ENCODE measurements at places on chromosomes 3 and 15.

- no peak for DNase-seq
Observed at GRCh38 chr3:125059488-125060245, 3.9 kb upstream of the HEG1 start.

GRCh38 chr3:40096661-40097111 lies 212.8 kb upstream of the EIF1B start:
- no peak for DNase-seq

GRCh38 chr3:28612232-28612631 lies 263.6 kb upstream of the AZI2 start:
- DNase-seq, result no peak

DNA sequence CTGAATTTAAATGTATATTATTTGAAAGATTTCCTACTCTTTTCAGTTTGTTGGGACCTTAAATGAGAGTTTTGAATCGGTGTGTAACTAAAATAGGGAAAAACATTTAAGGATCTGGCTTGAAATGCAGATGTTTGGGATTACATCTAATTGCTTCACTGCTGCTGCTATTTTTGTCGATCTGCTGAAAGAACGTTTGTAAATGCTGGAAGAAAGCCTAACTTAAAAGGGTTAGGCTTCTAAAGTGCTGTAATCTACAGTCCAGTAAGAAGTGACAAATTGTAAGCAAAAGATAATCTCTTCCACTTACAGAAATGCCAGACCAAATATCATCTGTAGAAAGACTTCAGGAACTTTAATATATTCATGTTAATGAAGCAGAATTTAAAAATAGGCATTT lies 691.6 kb downstream of the ZNF385D start:
- no peak for DNase-seq

DNA sequence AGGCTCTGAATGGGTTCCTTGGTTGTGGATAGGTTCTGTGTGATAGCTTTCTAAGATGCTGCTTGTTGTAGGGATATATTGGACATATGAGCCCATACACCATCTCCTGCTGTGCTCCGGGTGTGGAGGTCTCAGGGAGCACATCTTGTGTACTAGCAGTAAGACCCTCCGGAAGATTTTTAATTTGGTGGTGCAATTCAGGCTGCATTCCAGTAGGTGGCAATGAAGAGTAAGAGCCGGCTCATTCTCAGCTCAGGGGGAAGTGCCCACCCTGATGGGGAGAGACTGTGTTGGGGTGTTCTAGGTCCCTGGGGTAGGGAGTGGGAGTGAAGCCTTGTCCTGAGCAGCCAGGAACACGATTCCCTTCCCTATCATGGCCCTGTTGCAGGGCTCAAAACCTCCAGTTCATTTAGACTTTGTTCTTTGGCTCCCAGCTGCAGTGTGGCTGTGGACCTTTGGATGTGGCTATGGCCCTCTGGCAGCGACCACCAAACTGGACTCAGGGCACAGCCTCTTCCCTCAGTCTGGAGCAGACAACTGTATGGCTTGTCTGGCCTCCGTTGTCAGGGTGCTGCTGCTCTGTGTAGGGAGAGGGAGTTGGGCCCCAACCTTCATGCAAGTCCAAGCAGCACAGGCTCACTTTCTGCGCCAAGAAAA lies 104.7 kb downstream of the UNC13C start:
- no peak for DNase-seq

DNA sequence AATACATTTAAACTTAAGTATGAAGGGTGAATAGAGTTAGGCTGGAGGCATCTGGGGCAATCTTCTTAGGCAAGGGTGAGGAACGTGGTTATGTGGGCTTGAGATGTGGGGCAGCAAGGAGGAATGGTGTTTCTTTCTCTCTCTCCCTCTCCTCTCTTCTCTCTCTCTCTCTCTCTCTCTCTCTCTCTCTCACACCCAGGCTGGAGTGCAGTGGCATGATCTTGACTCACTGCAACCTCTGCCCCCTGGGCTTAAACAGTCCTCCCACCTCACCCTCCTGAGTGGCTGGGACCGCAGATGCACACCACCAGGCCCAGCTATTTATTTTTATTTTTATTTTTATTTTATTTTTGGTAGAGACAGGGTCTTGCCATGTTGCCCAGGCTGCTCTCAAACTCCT lies 4.0 kb upstream of the MGA start:
- DNase-seq, result no peak

GRCh38 chr3:13236557-13237173 lies 163.4 kb upstream of the IQSEC1 start:
- DNase-seq, result no peak

- no peak for DNase-seq
Observed at GRCh38 chr3:89690646-89691045, 583.2 kb downstream of the EPHA3 start.

GRCh38 chr15:22806156-22806555 lies 19.7 kb downstream of the NIPA1 start:
- DNase-seq, result no peak

- no peak for DNase-seq
Observed at GRCh38 chr15:59993950-59994401, 10.1 kb upstream of the FOXB1 start.

- no peak for DNase-seq
Observed at GRCh38 chr3:174884776-174885568, 25.8 kb downstream of the NAALADL2 start.

DNA sequence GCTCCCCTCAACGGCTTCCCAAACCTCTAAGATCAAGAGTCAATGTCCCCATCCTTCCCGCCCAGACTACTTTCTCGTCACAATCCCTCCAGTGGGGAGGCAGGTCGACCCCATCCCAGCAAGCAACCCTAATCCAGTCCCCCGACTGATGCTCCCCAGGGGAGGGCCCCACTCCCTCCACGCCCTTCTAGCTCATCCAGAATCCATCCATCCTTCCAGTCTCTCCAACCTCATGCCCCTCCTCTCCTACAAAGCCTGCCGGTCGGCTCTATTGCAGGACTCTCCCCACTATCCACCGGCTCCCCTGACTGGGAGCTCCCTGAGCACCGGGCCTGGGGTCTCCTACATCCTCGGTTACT lies 1.3 kb downstream of the ADAMTS7 start:
- no peak for DNase-seq

GRCh38 chr3:119630128-119630879 lies 30.1 kb downstream of the POPDC2 start:
- no peak for DNase-seq

DNA sequence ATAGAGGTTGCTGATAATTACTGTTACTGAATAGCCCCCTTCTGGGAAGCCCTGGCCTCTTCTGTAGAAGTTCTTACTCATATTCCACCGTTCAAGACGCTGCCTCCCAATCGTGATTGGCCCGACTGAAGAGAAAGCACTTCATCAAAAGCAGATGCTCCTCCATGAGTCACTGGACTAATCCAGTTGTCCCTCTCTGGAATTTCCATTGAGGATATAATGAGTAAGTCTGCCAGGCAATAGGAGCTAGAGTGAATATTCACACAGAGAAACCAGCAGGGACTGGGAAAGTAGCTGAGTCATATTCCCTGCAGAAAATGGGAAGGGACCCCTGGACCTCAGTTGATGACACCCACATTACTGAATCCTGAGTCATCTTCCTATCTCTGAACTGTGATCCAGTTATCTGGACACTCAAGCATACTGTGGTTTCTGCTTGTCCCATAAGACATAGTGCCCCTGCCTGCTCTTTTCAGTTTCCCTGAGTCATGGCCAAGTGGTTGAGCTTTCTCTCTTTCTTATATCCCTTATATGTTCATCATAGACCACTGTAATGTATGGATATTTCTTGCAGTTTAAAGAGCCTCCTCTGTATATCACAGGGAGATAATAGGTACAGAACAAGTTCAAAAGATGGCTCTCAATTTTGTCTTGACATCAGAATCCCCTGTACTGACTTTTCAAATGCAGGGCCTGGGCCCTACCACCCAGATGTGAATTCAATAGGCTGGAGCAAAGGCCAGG lies 151.2 kb upstream of the CDIN1 start:
- no peak for DNase-seq

DNA sequence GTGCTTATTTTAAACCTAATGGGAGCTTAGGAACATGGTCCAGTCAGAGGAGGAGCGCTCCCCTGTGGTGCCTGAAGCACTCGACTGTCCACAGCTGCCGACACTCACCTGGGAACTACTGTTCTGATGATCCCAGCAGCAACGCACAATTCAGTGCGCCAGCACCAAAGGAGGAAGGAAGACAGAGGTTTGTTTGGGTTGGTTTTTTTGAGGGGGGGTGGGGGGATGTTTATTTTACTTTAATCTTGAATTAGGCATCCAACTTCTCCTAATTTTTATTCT lies 48.8 kb upstream of the VGLL4 start:
- no peak for DNase-seq

- no peak for DNase-seq
Observed at GRCh38 chr3:17707813-17708543, 34.5 kb downstream of the TBC1D5 start.

DNA sequence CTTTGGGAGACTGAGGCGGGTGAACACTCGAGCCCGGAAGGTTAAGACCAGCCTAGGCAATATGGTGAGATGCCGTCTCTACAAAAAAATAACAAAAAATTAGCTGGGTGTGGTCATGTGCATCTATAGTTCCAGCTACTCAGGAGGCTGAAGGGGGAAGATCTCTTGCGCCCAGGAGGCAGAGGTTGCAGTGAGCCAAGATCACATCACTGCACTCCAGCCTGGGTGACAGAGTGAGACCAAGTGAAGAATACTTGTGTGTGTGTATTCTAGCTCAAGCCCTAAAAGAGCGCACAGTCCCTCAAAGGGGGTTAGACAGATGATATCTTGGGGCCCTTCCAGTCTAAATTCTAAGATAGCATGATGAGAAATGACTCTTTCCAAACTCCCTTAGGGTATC lies 23.7 kb downstream of the DAPK2 start:
- no peak for DNase-seq

GRCh38 chr3:52321481-52321880 lies 5.4 kb downstream of the DNAH1 start:
- no peak for DNase-seq

DNA sequence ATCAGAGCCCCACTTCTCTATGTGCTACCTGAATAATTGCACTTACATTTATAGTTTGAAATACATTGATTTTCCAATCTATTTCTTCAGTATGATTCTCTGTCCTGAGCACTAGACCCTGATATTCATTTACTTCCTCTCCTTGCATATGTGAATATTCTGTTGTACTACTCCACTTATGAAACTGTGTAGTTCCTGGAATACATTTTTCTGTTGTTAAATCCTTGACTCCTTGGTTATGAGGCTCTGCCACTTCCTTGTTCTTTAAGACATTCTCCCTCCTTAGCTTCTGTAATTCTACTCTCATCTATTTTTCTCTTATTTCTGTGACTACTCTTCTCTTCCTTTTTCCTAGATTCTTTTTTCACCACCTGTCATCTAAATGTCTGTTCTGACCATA lies 12.9 kb upstream of the MGA start:
- no peak for DNase-seq

DNA sequence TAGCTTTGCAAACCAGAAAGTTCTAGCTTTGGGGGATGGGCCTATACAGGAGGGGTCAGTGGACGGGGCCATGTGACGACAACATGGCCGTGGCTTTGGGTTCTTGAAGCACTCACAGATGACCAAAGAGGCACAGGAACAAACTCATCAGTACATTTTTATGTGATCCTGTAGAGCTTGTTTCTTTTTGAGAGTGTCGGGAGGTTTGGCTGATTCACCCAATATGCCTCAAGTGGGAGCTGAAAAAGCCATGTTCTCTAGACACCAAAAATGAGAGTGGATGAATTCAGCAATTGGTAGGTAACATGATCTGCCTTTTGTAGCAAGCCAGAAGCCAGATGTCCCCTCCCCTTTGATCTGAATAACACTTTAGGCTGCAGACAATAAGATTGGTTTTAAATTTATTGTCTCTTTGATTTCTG lies 30.1 kb downstream of the GREM1 start:
- no peak for DNase-seq

DNA sequence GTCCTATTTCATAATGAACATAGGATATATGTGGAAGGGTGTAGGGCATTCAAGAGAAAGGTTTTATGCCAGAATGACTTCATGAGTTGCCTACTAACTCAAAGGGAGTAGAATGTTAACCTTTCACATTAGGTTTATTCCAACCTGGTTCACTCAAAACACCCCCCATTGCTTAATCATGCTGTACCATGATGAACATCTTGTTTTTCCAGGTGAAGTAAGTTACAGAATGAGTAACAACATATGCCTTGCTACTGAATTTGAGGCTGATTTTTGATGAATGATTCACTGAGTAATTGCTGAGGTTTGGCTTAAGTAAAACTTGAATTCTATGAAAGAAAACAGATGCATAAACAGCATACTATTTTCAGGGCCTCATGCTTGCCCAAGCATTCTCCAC lies 5.9 kb upstream of the CLDN16 start:
- no peak for DNase-seq

- DNase-seq, result no peak
Observed at GRCh38 chr15:85943151-85943550, 136.5 kb upstream of the AGBL1 start.

- no peak for DNase-seq
Observed at GRCh38 chr3:134235577-134236076, 15.0 kb downstream of the RYK start.

GRCh38 chr15:43211224-43211735 lies 9.5 kb downstream of the EPB42 start:
- no peak for DNase-seq

GRCh38 chr15:91921188-91921842 lies 67.8 kb downstream of the SLCO3A1 start:
- no peak for DNase-seq

GRCh38 chr3:15180042-15180611 lies 25.9 kb upstream of the CAPN7 start:
- DNase-seq, result no peak

- no peak for DNase-seq
Observed at GRCh38 chr15:45869034-45869668, 234.3 kb downstream of the SQOR start.

GRCh38 chr15:95970326-95970725 lies 360.2 kb upstream of the NR2F2 start:
- DNase-seq, result no peak

DNA sequence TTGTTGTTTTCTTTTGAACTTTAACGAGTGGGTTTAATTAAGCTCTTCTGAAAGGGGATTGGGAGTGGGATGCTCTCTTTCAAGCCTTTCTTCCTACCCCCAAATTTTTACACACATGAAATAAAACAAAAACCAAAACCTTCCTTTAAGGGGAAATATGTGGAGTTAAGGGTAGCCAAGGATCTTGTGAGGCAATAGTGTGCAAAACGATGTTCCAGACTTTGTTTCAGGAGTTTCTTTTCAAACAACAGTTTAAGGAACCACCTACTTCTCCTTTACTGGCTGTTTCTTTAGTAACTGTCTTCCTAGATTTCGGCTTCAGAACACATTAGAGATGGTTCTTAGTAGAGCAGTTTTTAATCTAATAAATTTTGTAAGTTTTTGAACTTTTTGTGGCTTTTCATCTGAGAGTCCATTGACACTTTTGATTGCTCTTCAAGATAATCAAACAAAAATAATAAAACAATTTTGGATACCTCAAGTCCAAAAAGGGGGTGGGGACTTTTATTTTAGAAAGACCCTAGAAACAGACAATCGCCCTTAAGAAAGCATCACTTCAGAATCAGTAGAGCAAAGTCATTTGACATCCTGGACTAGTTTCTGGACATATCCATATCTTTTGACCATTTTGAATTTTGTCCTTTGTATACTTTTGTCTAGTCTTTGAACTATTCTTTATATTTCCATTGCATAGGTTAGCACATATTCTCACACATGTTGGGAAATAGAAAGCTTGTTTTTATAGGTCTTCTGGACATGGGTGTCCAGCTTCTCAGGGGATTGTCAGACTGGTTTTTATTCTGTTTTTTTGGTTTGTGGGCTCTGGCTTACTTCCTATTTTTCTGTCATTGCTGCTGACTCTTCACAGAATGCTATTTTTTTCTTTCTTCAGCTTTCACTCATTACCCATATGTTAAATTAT lies 6.0 kb downstream of the DIPK2A start:
- no peak for DNase-seq

GRCh38 chr15:29988701-29989100 lies 94.1 kb upstream of the GOLGA8J start:
- DNase-seq, result no peak

Data from activated naive CD4-positive, alpha-beta T cell treated with anti-CD3 and anti-CD28 coated beads, Interleukin-2, amount 50 U/mL, for 16 hours (primary cell).